ENCODE measurements at places on chromosomes 1 and 21.

- no peak for DNase-seq
These were observed 27.2 kb upstream of the SRP9 start for GRCh38 chr1:225750420-225750819.

GRCh38 chr1:57254022-57254421 is 169.8 kb downstream of the DAB1 start:
- DNase-seq, result no peak

DNA sequence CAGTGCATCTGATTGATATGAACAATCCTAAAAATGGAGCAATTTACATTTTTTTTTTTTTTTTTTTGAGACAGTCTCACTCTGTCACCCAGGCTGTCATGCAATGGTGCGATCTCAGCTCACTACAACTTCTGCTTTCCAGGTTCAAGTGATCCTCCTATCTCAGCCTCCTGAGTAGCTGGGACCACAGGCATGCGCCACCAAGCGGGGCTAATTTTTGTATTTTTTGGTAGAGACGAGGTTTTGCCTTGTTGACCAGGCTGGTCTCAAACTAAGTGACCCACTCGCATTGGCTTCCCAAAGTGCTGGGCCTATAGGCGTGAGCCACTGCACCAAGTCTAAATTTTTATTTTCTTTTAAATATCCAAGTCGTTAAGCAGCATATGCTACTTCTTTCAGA is 109.0 kb downstream of the FAF1 start:
- no peak for DNase-seq

DNA sequence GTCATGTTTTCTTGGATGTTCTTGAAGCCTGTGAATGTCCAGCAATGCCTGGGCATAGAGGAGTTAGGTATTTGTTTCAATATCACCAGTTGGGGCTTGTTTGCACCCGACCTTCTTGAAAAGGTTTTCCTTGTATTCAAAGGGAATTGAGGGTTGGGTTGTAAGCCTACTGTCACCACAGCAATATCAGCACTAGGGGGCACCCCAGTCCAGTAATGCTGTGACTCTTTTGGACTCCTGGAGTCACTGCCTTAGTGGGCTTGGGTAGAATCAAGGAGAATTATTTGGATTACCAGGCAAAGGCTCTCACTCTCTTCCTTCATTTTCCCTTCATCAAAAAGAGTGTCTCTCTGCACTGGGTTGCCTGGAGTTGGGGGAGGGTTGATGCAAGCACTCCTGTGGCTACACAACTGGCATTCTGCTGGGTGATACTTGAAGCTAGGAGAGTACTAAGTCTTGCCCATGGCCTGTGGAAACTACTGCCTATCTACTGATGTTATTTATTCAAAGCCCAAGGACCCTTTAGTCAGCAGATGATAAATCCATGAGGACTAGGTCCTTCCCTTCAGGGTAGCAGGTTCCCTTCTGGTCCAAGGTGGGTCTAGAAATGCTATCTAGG is 34.5 kb downstream of the OR10R2 start:
- peak; percentile 59 for DNase-seq

- DNase-seq, result no peak
These were observed 89.5 kb upstream of the GNG4 start for GRCh38 chr1:235739124-235739523.

- peak; percentile 69 for DNase-seq
These were observed 142.3 kb upstream of the EDN2 start for GRCh38 chr1:41626616-41627375.

- no peak for DNase-seq
These were observed 7.7 kb downstream of the SNX27 start for GRCh38 chr1:151619489-151620093.

DNA sequence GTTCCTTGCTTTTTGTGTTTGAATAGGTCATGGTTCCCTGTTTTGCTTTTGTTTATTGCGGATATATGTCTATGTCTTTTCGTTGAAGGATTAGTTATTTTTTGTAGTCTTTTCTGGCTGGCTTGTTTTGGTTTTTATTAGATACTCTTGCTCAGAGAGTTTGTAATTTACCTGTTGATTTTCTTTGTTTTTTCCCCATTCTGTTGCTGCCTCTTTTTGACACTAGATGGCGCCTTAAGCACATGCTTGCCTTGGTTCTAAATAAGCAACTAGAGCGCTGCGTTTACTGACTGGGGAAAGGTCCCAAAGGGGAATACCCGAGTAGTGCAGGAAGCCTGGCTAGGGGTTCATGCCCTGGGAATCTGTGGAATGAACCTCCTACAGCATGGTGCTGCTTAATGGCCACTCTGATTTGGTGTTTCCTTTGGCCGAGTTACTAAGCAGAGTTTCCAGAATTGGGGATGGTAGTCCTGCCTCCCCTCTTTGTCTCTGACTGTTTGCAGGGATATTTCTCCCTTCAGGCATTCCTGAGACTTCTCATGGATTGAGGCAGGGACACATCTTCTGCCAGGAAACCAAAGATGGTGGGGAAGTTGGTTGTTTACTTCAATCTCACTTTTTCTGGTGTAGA is 143.2 kb downstream of the PTPRU start:
- no peak for DNase-seq

DNA sequence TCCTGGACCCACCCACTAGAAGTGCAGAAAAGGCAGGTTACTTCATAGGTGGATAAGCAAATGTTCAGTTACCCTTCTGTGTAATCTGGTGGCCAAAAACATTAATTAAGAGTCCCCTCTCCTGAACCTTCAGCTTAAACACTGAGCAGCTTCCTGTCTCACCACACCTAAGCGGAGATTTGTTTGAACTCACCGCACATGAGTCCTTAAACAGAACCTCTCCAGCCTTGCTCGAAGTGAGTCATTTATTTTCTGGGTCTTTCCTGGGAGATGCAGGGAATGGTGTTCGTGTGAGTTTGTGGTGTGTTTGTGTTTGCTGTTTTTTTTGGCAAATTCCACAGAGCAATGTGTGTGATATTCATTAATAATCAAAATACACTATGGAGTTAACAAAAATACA is 7.6 kb upstream of the FNBP1L start:
- no peak for DNase-seq

- DNase-seq, result no peak
These were observed 35.7 kb downstream of the HSF2BP start for GRCh38 chr21:43623588-43623987.

GRCh38 chr1:65958561-65959350 is 166.1 kb downstream of the PDE4B start:
- DNase-seq, result peak; percentile 24

GRCh38 chr1:109151146-109151990 is 37.5 kb downstream of the ELAPOR1 start:
- DNase-seq, result no peak

DNA sequence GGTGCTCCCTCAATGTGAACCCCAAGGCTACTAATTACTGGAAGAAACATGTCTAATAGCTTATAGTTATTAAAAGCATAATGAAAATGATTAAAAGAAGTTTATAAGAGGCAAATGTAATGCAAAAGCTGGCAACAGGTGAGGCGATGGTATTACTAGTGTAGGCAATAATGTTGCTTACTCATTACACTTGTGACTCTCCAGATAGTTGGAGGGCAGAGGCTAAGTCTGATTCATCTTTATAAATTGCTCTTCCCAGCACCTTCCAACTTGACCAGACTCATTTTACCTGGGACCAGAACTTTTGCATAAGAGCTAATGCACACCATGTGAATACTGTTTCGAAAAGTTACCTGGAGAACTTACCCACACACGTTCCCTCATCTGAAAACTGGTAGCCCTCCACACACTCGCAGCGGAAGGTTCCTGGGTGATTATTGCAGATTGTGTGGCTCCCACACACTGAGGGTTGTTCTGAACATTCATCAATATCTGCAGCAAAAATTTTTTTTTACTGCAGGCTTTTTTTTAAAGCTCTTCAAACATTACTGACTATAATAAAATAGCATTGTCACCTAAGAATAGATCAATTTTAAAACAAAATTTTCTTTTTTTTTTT is 48.0 kb downstream of the NID1 start:
- DNase-seq, result no peak

DNA sequence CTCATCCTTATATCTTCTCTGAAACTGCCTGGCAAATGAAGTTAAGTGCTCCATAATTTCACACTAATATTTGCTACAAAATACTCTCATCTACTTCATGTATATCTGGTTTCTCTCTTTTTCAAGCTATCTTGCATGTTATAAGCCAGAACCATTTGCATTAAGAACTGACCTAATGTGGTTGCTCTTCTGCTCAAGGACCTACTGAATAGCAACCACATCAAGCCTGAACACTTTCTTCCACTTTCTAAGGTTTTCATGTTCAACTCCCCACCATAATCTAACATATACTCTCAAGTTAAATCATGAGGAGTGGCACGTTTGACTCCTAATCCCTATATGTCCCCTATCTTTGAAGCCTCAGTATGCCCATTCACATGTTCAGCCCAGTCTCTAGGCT is 27.2 kb downstream of the RGS1 start:
- DNase-seq, result no peak

GRCh38 chr21:38931291-38931690 is 125.6 kb downstream of the ETS2 start:
- no peak for DNase-seq

- no peak for DNase-seq
These were observed 19.5 kb downstream of the GART start for GRCh38 chr21:33522297-33522952.

GRCh38 chr1:223776826-223777454 is 64.6 kb downstream of the CAPN2 start:
- no peak for DNase-seq

DNA sequence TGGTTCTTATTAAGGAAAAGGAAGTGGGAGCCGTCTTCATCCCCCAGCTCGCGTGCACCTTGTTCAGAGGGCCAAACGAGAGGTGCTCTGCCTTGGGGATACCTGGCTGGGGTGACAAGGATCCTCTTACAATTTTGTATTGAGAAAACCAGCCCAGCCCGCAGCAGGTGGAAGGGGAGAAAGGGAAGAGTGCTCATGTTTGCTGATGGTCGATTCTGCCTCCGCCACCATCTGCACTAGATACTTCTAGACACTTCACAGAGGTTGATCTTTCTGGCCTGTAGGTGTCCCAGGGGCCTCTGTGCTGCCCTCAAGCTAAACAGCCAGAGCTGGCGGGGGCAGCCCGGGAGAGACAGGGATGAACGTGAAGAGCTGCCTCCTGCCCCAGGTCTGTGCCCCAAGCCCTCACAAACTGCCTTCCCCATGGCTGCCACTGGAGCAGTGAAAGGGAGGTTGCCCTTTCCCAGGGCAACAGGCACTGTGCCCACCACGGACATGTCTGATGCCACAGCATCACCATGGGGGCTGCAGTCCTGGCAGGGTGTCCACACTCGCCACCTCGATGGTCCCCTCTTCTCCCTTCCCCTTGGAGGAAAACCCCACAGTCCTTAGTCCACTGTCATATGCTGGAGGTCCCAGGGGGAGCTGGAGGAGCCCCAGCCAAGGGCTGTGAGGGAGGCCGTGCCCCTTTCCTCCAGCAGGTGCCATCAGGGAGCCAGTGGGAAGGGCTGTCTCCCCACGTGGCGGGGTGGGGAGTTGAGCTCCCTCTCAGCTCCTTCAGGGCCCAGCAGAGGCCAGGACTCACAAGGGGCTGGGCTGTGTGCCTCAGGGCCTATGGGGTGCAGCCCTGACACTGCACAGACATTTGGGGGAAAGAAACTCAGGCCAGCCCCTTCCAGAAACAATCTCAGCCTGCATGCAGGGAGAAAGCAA is 8.1 kb downstream of the ADPRS start:
- DNase-seq, result peak; percentile 21

DNA sequence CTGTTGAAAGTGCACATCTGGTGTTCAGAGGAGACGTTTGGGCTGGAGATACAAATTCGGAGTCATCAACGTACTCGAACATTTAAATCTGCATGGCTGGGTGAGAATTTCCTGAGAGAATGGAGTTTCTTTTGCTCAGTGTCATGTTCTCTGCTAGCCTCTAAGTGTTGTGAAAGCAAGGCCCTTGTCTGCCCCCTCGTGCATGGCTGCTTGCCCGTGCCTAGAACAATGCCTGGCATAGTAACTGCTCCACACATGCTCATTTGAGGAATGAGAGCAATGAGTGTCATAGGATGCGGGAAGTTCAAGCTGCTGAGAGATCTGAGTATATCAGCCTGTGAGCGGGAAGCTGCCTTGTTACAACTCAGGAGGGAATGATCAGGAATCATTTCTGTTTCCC is 171.1 kb upstream of the CSF3R start:
- no peak for DNase-seq

DNA sequence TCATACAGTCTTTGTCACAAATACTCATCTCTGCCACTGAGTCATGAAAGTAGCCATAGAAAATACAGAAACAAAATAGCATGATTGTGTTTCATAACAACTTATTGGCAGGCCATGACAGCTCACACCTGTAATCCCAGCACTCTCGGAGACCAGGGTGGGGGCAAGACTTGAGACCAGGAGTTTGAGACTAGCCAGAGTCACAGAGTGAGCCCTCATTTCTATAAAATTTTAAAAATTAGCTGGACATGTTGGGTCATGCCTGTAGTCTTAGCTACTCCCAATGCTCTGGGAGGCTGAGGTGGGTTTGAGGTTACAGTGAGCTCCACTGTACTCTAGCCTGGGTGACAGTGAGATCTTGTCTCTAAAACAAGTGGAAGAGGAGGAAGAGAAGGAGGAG is 411.1 kb downstream of the PCP4 start:
- no peak for DNase-seq

GRCh38 chr1:59707178-59707791 is 107.5 kb upstream of the HOOK1 start:
- no peak for DNase-seq

DNA sequence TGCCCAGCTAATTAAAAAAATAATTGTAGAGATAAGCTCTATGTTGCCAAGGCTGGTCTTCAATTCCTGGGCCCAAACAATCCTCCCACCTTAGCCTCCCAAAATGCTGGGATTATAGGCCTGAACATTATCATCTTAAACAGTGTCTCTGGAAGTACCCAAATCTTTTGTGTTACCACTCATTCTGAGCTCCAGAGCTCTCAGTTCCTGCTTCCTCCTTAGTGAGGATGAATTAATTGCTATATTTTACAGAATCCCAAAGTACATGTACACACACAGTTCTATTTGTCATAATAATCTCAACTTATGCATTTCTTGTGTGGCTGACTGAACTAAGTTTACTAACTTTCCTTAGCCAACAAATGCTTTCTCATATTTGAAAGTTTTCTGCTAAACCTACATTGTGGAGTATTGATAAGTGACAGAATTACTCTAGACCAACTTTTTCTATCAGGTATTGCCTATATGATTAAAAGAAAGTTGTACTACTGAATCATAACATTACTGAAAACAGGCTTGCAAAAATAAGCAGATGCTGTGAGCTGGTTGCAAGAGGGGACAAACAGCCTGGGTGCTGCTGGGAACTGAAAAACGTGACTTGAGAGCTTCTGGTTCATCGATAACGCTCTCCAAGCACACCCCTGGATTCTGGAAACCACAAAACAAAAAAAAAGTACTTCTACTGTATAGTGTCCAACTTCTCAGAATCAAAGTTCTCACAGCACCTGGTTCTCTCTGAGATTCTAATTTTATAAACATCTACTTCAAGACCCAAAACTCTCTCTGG is 15.3 kb downstream of the VAV3 start:
- DNase-seq, result no peak

DNA sequence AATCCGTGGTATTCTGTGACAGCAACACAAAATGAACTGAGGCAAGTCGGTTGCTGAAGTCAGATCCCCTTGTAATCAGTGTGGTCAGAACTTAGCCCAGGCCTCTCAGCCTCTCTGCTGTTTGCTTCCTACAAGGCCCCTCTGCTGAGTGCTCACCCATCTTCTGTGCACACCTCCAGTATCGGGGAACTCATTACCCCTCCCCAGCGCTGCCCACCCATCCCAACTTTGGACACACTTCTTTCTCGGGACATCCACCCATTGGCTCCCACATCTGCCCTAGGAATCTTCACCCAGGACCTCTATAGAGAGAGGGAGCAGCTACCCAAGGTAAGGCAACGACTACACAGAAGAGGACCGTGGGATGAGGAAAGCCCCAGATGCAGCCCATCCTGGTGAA is 217.5 kb downstream of the MATN1 start:
- DNase-seq, result no peak
